ENCODE measurements at places on chromosomes 16 and 17.

- DNase-seq, result no peak
These were observed 14.3 kb upstream of the NUBP1 start for GRCh38 chr16:10729104-10730048.

- DNase-seq, result no peak
These were observed 2.0 kb downstream of the TNK1 start for GRCh38 chr17:7382901-7383300.

GRCh38 chr17:40340880-40341807 is 23.4 kb downstream of the GJD3 start:
- peak; percentile 86 for DNase-seq

- DNase-seq, result no peak
These were observed 25.4 kb downstream of the PLA2G10 start for GRCh38 chr16:14668556-14669223.

GRCh38 chr17:5241861-5242671 is 7.4 kb upstream of the SCIMP start:
- DNase-seq, result no peak

GRCh38 chr17:28892024-28892423 is 5.5 kb downstream of the FLOT2 start:
- no peak for DNase-seq

DNA sequence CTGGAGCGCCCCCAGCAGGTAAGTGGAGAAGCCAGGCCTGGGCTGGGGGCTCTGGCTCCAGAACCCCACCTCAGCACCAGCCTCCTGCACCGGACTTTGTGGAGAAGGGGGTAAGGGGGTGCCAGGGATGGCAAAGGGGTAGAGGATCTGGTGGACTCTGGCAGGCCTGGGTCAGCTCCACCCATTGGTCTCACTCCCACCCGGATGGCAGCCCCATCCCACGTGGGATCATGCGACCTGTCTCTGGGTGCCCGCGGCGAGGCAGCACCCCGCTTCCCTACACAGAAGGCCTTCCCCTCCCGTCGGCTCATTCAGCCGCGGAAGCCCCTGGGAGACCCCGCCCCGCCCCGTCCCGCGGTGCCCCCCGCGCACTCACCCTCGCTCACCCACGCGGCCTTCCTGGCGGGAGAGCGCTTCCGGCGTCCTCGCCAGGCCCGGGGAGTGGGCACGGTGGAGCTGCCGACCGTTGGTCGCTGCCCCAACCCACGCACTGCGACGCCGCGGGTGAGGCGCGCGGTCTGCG is 498 bp upstream of the PLEKHG4 start:
- DNase-seq, result no peak

DNA sequence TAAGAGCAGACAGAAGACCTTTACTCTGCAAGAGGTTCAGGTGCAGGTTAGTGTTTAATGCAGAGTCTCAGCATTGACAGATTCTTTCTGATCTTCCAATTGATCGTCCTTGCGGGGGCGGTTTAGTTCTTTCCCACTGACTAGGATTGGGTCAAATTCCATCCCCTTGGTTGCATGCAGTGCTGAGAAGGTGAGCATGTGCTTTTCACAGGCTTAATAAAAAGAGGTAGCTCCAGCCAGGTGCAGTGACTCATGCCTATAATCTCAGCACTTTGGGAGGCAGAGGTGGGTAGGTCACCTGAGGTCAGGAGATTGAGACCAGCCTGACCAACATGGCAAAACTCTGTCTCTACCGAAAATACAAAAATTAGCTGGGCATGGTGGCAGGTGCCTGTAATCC is 7.5 kb upstream of the ITGAD start:
- no peak for DNase-seq

DNA sequence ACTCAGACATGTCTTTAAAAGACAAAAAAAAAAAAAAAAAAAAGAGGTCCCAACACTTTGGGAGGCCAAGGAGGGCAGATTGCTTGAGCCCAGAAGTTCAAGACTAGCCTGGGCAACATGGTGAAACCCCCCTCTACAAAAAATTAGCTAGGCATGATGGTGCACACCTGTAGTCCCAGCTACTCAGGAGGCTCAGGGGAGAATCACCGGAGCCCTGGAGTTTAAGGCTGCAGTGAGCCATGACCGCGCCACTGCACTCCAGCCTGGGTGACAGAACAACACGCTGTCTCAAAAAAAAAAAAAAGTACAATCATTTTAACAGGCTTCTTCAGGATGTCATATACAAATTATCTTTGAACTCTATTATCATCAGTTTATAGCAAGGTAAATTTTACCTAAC is 22.0 kb downstream of the C16orf87 start:
- DNase-seq, result no peak

- DNase-seq, result no peak
These were observed 216 bp downstream of the VPS9D1 start for GRCh38 chr16:89720551-89720812.

- DNase-seq, result no peak
These were observed 1.5 kb downstream of the FCSK start for GRCh38 chr16:70455910-70456309.

DNA sequence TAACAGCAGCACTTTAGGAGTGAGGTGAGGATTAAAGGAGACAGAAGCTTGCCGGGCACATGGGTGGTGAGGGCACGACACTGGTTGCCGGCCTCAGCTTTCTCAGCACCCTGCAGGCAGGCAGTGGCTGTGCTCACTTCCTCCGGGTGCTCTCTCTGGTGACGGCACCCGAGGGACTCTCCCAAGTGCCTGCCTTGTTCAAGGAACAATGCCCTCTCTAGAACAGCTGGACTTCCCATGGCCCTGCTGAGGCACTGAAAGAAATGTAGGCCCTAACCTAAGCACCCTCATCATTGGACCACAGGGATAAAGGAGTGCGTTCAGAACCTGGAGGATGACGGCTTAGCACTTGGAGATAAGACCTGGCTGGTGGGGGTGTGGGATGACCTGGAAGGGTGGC is 72.7 kb downstream of the N4BP1 start:
- DNase-seq, result no peak

DNA sequence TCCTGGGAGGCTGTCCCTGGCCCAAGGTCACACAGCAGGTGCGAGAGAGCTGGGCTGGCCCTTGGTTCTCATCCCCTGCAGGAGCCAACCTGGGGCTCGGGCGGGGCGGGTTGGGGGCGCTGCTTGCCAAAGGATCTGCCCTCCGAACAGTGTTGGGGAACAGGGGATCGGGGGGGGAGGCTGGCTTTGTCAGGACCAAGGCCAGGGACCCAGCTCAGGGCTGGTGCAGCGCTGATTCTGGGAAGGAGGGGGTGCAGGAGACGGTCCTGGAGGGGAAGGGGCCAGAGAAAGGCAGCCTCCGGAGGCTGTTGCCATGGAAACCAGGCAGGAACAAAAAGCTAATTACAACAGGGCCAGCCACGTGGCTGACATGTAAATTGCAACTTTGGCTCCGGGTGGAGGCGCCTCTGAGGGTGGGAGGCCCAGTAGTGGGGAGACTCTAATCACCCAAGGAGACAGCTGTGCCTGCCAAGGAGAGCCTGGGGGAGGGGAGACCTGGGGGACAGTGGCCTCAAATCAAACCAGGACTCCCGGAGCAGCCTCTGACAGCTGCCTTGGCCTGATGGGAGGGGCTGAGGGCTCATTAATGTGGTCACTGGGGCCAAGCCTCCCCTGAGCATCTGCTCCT is 1.3 kb downstream of the TUBB3 start:
- DNase-seq, result no peak

DNA sequence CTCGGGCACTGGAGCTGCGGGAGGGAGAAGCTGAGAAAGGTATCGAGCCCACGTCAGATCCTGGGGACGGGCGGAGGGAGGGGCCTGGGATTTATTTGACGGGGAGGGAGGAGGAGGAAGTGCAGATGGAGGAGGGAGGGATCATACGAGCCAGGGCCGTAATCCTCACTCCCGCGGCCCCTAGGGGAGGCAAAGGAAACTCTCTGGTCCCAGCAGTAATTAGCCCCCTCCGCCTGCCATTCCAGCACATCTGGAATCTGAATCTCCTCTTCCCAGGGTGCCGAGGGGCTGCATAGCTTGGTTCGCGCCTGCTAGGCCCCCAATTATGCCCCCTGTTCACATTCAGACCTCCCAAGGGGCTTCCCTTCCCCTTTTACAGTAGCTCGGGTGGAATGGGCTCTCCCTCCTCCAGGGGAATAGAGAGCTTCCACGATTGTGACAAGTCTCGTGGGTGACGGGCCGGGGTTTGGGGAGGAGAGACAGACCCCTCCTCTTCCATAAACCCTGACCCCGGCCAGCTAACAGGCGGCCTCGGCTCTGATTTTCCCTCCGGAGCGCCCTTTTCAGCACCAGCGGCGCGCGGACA is at the start of gene SEZ6L2:
Gene SEZ6L2 (minus strand): TSS at position 35 of the 586 bp plus-strand sequence. CDS start 531 bp downstream, outside the sequence.
- DNase-seq, result no peak

GRCh38 chr17:61260071-61260797 is 139.4 kb upstream of the TBX2 start:
- no peak for DNase-seq

- DNase-seq, result no peak
These were observed 37.8 kb downstream of the CACNG1 start for GRCh38 chr17:67082107-67082506.

DNA sequence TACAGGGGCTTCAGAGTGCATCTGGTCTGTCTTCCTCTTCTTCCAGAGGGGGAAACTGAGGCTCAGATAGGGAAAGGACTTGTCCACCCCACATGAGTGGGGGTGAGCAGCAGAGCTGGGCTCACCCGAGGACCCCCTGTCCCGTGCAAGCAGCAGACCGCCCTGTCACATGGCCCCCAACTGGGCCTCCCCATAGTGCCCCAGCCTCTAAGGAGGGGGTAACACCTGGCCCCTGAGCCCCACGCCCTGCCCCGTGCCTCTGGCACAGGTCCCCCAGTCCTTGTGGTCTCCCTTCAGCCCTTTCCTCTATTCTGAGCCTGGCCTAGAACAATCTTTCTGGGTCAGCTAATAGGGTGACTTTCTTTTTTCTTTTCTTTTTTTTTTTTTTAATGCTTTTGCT is 6.5 kb upstream of the NECAB2 start:
- DNase-seq, result no peak

DNA sequence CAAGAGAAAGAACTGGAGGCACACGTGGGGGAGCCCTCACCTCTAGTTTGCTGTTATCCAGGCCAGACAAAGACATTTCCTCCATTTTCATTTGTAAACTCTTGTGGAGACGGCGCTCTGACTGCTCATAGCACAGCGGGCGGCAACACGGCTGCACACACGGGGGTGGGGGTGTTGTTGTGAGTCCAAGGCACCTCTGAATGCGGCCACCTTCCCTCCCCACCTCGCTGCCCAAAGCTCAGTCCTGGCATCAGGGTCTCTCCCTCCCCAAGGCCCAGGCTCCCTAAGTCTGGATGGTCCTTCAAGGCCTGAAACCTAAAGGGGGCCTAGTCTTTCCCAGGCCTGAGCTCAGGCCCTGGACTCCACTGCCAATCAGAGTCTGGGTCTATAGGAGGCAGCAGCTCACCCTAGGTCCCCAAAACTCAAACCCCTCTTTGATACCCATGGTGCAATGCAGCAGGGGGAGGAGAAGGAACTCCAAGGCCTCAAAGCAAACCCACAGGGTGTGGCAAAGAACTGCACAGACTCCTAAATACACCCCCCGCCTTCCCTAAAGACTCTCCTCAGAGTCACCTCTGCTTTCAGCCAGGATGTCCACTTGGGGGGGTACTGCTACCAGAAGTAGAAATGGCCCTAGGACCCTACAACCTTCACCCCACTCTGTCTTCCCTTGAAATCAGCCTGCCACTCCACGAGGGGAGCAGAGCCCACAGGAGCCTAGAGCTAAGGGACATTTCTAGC is 1.5 kb downstream of the ATXN7L3 start:
- DNase-seq, result no peak

DNA sequence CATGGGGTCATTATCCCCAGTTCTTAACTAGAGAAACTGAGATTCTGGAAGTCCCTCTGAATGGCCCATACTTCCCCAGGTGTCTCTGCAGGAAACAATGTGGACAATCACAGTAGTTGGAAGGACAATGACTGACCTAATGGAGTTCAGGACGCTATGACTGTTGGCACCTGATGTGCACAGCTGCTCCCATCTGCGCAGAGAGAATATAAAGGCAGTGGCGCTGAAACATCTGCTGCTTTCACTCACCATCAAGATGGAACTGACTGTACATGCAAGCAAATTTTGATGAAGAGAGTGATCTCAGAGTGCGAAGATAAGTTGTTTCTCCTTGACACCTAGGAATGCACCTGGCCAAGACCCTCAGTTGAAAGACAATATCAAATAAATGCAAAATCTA is 395.7 kb upstream of the ASIC2 start:
- no peak for DNase-seq

DNA sequence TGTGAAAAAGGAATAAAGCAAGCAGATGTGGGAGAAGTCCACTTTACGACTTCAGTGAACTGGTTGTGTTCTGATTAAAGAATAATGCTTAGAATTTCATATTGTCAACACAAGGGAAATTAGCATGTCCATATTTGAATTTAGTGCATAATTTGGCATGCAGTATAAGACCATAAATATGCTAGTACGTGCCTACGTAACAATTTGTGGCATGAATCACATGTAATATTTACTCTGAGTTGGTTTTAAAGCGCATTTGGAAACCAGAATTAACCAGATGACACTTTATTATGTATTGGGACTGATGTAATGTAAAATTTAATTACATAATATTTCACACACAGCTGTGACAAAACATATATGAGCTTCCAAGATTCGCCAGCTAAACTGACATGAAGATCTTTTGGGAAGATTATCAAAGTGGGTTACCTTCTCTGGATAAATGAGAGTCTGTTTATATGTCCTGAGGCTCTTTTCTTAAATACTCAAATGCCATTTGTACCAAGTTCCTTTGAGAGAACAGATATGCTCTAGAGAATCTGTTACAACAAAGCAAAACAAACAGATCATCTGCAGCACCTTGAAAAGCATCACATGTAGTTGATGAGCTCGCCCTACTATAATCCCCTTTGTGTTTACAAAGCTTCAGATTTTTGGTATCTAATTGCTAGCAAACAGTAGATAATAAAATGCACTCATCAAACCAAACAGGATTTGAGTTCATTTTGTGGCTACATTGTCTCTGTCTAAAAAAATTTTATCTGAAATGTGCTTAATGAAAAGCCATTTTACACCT is 1468.6 kb downstream of the CDH11 start:
- no peak for DNase-seq

- DNase-seq, result no peak
These were observed 519 bp upstream of the NTN1 start for GRCh38 chr17:9020824-9021157.

GRCh38 chr17:49990331-49990730 is 4.7 kb downstream of the DLX3 start:
- DNase-seq, result no peak

DNA sequence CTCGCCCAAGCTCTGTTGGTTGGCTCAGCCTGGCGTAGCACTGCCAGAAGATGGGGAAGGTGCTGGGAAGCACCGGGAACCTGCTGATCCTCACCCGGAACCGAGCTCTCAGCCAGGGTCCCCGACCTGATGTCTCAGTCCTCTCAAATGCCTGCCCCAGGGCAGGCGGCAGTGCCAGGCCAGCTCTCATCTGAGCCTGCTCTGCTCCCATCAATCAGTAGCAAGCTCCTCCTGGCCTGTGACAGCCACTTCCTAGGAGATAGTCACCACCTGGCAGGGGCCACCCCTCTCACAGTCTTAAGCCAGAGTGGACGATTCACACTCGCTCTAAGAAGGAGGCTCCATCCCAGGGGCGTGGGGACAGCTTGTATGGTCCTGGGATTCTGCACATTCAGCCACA is 62.0 kb downstream of the ENGASE start:
- no peak for DNase-seq
